ENCODE measurements at places on chromosomes 12 and 14.

GRCh38 chr12:19998411-19998810 lies 369.9 kb upstream of the PDE3A start:
- no peak for DNase-seq

GRCh38 chr14:50344876-50345563 lies 32.9 kb downstream of the DMAC2L start:
- DNase-seq = no peak

- DNase-seq = no peak
These were observed 36.4 kb upstream of the P2RX7 start for GRCh38 chr12:121096199-121096798.

GRCh38 chr12:54304187-54304810 lies 3.5 kb upstream of the NFE2 start:
- no peak for DNase-seq
